ENCODE measurements at places on chromosomes 4 and X.

DNA sequence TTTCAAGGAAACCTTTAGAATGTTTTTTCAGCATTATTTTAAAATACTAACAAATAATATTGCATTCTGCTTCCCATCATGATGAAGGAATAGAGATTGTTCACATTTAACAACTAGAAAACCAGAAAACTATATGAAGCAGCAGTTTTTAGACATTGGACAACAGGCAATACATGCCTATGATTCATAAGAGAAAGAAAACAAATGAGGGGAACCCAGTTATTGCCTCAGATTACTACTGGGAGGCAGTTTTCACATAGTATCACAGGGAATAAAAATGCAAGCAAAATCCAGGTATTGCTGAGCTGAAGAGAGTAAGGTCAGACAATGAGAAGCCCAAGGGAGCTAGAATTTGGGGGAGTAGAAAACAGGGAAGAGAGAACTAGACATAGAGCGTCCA lies 373.6 kb downstream of the MAPK10 start:
- no peak overlapping the region for H3K27ac ChIP-seq
- no peak for DNase-seq
- no peaks in the 10 kb centered on the region for H3K36me3 ChIP-seq
- no peak overlapping the region for H3K4me3 ChIP-seq

DNA sequence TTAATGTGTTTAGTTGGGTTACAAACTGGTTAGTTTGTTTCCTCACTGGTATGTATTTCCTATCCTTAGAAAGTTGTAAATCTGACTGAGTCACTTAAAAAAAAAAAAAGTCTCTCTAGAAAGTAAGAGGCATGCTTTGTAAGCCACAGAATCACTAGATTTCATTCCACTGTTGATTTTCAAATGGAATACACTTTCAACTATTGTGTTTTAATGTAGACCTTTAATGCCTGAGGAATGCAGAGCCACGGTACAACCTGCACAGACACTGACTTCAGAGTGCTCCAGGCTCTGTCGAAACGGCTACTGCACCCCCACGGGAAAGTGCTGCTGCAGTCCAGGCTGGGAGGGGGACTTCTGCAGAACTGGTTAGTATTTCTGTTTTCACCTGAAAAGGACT lies 88.6 kb downstream of the HHIP start:
- H3K4me3 ChIP-seq: no peak overlapping the region
- no peak overlapping the region for H3K27ac ChIP-seq
- H3K27me3 ChIP-seq: no peaks in the 10 kb centered on the region
- H3K4me1 ChIP-seq: no peaks in the 10 kb centered on the region

GRCh38 chr4:47075262-47075661 lies 43.9 kb downstream of the GABRB1 start:
- H3K4me3 ChIP-seq: no peak overlapping the region
- no peaks in the 10 kb centered on the region for H3K27me3 ChIP-seq
- no peak for DNase-seq
- no peaks in the 10 kb centered on the region for H3K4me1 ChIP-seq
- no peaks in the 10 kb centered on the region for H3K36me3 ChIP-seq
- H3K27ac ChIP-seq: no peak overlapping the region

- no peak overlapping the region for H3K4me3 ChIP-seq
- peaks cover 2% of the 10 kb centered on the region for H3K36me3 ChIP-seq
- H3K4me1 ChIP-seq: peaks cover 12% of the 10 kb centered on the region
- no peaks in the 10 kb centered on the region for H3K27me3 ChIP-seq
Measured at GRCh38 chrX:24167719-24168472, 18.4 kb downstream of the ZFX start.

- H3K36me3 ChIP-seq: no peaks in the 10 kb centered on the region
- DNase-seq: peak; percentile 32
- H3K4me3 ChIP-seq: peak overlapping the region; percentile 91
- H3K27me3 ChIP-seq: no peaks in the 10 kb centered on the region
Measured at GRCh38 chrX:71253253-71254091, 468 bp downstream of the ZMYM3 start.

- H3K27me3 ChIP-seq: no peaks in the 10 kb centered on the region
- no peak overlapping the region for H3K4me3 ChIP-seq
- DNase-seq: no peak
- no peak overlapping the region for H3K27ac ChIP-seq
Measured at GRCh38 chr4:127685292-127685691, 44.9 kb upstream of the SLC25A31 start.

DNA sequence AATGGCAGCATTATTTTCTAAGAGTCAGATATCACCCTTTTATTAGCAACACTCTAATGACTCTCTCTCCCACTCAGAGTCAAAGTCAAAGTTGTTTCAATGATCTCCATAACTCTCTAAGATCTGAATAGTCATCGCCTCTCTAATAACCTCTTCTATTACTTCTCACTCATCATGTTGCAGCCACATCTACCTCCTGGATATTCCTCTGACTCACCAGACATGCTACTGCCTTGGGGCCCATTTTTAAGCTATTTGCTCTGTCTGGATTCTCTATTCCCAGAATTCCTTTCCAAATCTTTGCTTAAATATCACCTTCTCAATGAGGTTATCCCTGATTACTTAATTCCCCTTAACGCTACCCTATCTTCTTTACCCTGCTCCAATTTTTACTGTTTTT lies 391.8 kb upstream of the MAGEB16 start:
- no peak for DNase-seq
- H3K4me3 ChIP-seq: no peak overlapping the region
- H3K27me3 ChIP-seq: no peaks in the 10 kb centered on the region
- no peaks in the 10 kb centered on the region for H3K36me3 ChIP-seq
- H3K4me1 ChIP-seq: no peaks in the 10 kb centered on the region

DNA sequence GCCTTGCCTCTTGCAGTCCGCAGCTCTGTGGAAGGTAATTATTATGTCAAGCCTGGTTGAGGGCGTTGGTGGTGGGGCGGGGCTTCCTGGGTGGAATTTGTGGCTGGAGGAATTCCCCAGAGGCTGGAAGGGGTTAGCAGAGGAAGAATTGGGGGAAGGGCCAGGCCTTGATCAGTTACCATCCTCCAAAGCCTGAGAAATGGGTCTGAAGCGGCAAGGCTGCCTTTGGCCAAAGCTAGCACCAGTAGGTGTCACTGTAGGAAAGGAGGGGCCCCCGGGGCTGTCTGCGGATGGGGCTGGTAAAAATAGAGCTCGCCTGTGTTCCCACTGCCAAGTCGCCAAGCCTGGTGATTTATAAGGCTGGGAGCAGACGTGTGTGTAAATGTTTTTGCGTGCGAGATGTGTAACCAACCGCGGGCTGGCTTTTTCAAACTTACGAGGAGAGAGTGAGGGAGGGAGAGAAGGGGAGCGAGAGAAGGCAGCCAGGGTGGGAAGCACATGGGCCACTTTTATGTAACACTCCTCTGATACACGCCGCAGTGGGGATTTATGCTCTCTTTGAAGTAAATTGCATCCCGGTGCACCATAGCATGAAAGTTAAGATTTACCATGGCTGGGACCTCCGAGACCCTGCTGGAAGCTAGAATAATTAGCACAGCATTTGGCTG lies 367.0 kb downstream of the BCOR start:
- no peak overlapping the region for H3K27ac ChIP-seq
- DNase-seq: peak; percentile 17
- peaks cover 2% of the 10 kb centered on the region for H3K4me1 ChIP-seq
- H3K4me3 ChIP-seq: no peak overlapping the region
- H3K36me3 ChIP-seq: no peaks in the 10 kb centered on the region
- H3K27me3 ChIP-seq: no peaks in the 10 kb centered on the region

Data from effector memory CD4-positive, alpha-beta T cell (primary cell).